ENCODE measurements at places on chromosomes 1 and 21.

GRCh38 chr1:235549351-235550139 lies 45.3 kb upstream of the B3GALNT2 start:
- no peak for DNase-seq

- DNase-seq: no peak
These were observed 141.9 kb downstream of the FCRL5 start for GRCh38 chr1:157410457-157410856.

DNA sequence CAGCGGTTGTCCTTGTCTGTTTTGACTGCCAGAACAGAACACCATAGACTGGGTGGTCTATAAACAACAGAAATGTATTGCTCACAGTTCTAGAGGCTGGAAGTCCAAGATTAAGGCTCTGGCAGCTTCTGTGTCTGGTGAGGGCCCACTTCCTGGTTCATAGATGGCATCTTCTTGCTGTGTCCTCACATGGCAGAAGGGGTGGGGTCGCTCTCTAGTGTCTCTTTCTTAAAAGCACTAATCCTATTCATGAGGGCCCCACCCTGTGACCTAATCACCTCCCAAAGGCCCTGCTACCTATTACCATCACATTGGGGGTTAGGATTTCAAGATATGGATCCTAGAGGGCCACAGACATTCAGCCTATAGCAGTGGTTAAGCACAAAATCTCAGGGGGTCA lies 304.4 kb downstream of the NFIA start:
- no peak for DNase-seq

DNA sequence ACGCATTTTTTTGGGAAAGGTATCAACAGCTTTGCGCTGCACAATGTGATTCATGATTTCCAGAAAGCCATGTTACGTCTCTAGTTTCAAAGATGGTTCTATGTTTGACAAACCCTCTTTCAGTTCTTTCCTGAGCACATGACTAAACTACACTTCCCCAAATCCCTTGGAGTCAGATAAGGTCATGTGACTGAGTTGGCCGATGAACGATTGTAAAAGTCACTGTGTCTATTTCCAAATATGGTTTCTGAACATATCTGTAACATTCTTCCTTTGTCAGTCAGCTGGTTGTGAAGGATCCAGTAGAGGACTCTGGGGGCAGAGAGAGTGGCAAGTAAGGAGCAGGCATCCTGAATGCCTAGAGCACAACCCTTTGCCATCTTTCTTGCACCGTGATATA lies 35.4 kb downstream of the TMPRSS15 start:
- DNase-seq: no peak

GRCh38 chr1:21258331-21259134 lies 31.7 kb downstream of the ECE1 start:
- DNase-seq: no peak

- no peak for DNase-seq
These were observed 75.0 kb downstream of the ATP6V1G3 start for GRCh38 chr1:198465201-198466144.

- DNase-seq: no peak
These were observed 14.1 kb downstream of the F5 start for GRCh38 chr1:169572187-169572586.

DNA sequence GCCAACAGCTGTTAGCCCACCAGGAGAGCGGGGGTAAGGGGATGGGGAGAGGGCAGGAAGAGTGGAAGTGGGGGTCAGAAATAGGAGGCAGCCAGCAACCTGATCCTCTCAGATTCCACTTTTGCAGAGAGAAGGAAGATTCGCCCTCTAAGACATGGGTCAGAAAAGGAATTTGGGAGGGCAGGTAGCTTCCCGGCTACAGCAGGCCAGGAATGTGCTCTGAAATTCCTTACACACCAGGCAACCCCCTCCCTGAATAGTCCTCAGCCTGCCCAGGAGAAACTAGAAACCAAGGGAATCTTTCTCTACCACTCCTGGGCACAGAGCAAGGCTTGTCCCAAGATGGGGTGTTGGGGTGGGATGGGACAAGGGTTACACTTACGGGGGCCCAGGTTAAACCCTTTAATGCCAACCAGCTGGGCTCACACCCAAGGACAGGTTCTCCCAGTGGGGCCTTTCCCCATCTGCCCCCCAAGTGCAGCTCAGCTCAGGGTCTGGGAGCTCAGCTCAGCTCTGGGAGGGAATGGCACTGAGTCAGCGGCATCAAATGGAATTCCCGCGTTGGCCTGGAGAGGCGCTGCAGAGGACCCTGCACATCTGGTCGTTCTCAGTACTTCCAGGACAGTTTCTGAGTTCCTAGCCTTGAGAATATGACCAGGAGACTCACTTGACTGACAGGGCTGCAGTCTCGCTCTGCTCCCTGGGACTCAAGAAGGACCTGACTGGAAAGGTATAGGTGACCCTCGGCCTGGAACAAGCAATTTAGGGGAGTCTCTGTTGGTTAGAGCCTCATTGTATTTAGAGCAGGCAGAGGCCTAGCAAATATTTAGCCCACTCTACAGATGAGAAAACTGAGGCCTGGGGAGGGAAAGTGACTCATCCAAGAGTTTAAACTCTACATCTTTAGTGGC lies 761 bp downstream of the TNNT2 start:
- DNase-seq: no peak

GRCh38 chr1:151838222-151839081 lies 1.2 kb downstream of the C2CD4D start:
- no peak for DNase-seq

GRCh38 chr1:33004613-33005012 lies 32.1 kb downstream of the AK2 start:
- no peak for DNase-seq

Measured in activated CD4-positive, CD25-positive, alpha-beta regulatory T cell treated with anti-CD3 and anti-CD28 coated beads, Interleukin-2, amount 50 U/mL, for 16 hours (primary cell).